Transverse colon (tissue), 4 donors: ENCODE measurements at places on chromosomes 5 and 9. TPM values are rescaled to one million over a fixed set of nuclear protein-coding genes. Genes with fewer than 3 reads are reported as not detected.

The AK8 gene
- not detected for total RNA-seq

GRCh38 chr9:135525241-135526088 is 4.2 kb downstream of the LCN1 start:
- H3K27me3 ChIP-seq: peaks cover 4% of the 10 kb centered on the region
- H3K4me3 ChIP-seq: no peak overlapping the region
- H3K4me1 ChIP-seq: no peaks in the 10 kb centered on the region
- no peak for DNase-seq
- no peak overlapping the region for H3K27ac ChIP-seq

The NXNL2 gene
- not detected for total RNA-seq

GRCh38 chr9:137456061-137456863 is 2.9 kb downstream of the NSMF start:
- no peaks in the 10 kb centered on the region for H3K27me3 ChIP-seq
- DNase-seq: no peak
- H3K27ac ChIP-seq: no peak overlapping the region

The STK32A gene
- not detected for total RNA-seq
